ENCODE measurements at places on chromosomes 7 and 10.

DNA sequence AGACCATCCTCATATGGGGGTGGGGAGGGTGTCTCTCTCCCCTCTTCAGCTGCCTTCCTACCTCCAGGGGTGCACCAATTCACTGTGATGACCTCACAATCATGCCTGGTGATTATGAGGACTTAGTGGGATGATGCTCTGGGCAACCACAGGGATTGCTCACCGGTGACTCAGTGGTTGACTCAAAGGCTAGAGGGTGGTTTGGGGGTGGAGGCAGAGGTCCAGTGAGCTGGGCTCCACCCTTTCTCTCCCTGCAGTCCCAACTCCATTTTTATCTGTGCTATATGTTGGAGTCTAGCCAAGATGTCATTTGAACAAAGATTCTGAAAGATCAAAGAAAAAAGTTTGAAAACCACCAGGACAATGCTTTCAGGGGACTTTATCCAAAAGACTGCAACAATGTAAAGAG lies 286.9 kb downstream of the KCNMA1 start:
- DNase-seq = no peak

DNA sequence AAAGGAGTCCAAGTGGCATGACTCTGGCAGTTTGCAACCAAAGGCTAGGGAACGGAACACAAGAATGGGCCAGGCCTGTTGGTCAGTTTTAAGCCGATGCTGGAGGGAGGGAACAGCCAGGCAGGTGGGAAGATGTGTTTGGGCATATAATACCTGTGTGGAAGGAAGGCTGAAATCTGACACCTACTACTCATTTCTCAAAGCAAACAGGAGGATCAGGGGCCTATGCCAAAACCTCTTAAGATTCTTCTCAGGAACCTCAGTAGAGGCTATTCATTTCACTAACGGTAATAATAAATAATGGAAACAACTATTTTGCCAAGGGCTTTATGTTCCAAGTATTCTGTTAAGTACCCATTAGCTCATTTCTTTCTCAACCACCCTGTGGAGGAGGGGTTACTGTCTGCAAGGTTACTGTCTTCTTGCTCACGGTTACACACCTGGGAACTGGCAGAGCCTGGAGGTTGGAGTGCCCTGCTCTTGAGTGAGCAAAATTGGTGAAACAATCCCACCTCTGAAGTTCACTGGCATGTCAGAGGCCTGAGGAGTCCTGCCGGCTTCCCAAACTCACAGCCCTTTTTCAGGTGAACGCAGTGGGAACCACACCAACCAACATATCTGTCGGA lies 35.5 kb downstream of the GOT1 start:
- no peak for DNase-seq

- no peak for DNase-seq
These were observed 4.5 kb upstream of the NODAL start for GRCh38 chr10:70445718-70446657.

GRCh38 chr10:113175756-113176651 lies 226.0 kb downstream of the TCF7L2 start:
- DNase-seq = no peak

DNA sequence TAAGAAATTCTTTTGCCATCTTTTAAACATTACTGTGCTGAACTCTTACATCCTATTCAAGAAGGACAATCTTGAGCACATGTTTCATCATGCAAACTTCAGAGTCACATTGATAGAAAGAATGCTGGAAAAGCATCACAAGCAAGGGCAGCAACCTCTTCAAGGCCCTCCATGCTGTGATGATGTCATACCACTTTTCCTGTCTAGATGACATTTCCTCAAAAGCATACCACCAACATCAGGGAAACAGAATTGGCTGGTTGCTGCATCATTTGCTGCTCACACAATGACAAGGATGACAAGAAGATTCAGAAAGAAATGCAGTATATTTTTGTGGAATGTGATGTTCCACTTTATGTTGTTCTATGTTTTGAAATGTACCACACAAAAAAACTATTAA lies 37.6 kb downstream of the CYP2C8 start:
- no peak for DNase-seq

- DNase-seq = no peak
These were observed 115.8 kb downstream of the ADAM12 start for GRCh38 chr10:126272526-126272925.

DNA sequence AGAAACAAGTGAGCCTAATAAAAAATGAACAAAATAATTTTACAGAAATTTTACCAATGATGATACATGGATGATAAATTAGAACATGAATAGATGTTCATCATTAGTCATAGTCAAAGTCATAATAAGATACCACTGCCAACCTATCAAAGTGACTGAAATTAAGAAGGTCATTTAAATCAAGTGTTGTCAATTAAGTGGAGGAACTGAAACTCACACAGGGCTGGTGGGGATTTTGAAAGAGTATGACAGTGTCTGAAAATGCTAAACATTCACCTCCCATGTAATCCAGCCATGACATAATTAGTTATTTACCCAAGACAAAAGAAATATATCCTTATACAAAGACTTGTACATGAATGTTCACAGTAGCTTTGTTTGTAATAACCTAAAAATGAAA lies 57.1 kb upstream of the DYNC1I1 start:
- DNase-seq = no peak

DNA sequence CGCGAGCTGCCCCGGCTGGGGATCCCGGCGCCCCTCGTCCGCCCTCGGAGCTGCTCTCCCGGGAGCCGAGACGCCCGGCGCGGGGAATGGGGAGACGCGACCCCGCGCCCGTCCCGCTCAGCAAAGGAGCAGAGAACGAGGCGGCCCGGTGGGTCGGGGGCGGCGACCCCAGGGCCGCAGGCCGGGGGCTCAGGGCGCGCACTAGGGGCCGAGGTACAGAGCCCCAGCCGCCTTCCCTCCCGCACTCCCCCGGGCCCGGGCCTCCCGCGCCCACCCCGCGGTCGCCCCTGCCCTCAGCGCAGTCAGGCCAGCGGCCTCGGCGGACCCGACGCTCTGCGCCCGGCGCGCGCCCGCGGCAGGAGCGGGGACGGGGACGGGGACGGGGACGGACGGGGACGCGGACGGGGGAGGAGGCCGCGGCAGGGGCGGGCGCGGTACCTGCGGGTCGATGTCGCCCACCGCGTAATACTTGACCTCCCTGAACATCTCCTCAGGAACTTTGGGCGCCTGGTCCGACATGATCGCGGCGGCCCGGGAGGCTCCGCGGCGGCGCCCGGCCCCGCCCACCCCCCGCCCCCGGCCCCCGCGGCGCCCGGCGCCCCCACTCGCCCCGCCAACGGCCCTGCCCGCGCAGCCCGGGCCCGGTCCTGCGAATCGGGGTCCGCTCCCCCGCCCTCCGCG lies 373 bp downstream of the PAXIP1 start:
- no peak for DNase-seq

- no peak for DNase-seq
These were observed 32.2 kb upstream of the COL13A1 start for GRCh38 chr10:69769395-69769992.

All from forelimb muscle (tissue), 1 donor.